ENCODE measurements at places on chromosomes 1 and 21.
A peak's percentile ranks its signal among the peaks of the same experiment; 100 is the strongest.

- peaks cover 3% of the 10 kb centered on the region for H3K36me3 ChIP-seq
- DNase-seq = peak; percentile 17
- peak overlapping the region; percentile 48 for H3K27ac ChIP-seq
- H3K4me3 ChIP-seq = peak overlapping the region; percentile 0
- H3K27me3 ChIP-seq = no peaks in the 10 kb centered on the region
Measured at GRCh38 chr1:113780374-113781146, 21.3 kb upstream of the PHTF1 start.

- H3K4me1 ChIP-seq = no peaks in the 10 kb centered on the region
- H3K27ac ChIP-seq = no peak overlapping the region
Measured at GRCh38 chr1:99246152-99246551, 18.1 kb upstream of the PLPPR4 start.

DNA sequence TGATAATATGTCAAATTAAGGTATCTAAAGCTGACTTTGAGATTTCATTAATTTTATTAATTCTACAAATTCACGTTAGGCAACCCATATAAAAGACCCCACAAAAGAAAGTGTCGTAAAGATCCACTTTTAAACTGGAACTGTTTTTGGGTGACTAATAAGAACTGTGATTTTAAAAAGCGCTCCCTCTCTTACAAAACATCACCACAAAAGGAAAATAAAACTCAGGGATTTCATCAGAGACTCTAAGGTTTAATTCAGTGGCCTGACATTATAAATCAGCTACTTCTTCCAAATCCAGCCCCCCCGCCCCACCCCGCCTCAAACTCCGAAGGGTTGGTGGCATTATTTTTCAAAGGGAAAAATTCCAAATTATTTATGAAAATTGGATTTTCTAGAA, 2.7 kb downstream of the COL24A1 start:
- no peaks in the 10 kb centered on the region for H3K4me1 ChIP-seq
- no peak overlapping the region for H3K27ac ChIP-seq
- H3K36me3 ChIP-seq = no peaks in the 10 kb centered on the region
- H3K27me3 ChIP-seq = no peaks in the 10 kb centered on the region

- no peak for DNase-seq
- H3K36me3 ChIP-seq = no peaks in the 10 kb centered on the region
- no peak overlapping the region for H3K27ac ChIP-seq
- H3K4me1 ChIP-seq = no peaks in the 10 kb centered on the region
- H3K27me3 ChIP-seq = no peaks in the 10 kb centered on the region
Measured at GRCh38 chr1:86812286-86812685, 101.6 kb downstream of the SELENOF start.
